ENCODE measurements at places on chromosomes 7 and 10.

GRCh38 chr10:67004690-67005089 is 78.9 kb downstream of the LRRTM3 start:
- DNase-seq: no peak

DNA sequence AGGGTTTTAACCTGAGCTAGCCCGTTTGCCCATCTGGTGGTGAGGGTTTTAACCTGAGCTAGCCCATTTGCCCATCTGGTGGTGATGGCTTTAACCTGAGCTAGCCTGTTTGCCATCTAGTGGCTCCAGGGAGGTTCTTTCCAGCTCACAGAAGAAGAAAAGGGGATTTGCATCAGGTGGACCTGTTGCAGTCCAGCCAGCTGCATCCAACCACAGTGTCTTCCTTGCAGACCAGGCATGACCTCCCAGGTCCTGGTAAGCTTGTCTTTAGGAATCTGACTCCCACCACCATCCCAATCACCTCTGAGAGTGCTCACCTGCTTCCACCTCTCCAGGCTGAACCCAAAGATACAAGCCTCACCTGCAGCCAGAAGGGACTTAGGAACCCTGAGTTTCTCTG is 62.4 kb upstream of the EMX2 start:
- no peak for DNase-seq

DNA sequence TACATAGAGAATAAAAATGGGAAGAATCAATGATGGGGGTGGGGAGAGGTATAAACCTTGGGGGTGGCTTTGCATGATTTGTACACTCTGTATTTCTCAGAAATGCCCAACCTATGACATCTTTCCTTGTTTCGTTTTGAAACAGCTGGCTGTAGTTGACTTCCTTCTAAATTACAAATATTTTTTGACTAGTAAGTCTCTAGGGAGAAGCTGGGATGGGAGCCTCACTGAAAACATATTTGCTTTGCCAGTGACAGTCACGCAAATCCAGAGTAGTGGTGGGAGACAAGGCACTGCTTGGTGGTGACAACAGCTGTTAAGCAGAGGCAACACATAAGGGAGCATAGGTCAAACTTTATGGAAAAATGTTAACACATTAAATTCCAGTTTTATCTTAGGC is 440.5 kb downstream of the SEMA3D start:
- DNase-seq: peak; percentile 45

DNA sequence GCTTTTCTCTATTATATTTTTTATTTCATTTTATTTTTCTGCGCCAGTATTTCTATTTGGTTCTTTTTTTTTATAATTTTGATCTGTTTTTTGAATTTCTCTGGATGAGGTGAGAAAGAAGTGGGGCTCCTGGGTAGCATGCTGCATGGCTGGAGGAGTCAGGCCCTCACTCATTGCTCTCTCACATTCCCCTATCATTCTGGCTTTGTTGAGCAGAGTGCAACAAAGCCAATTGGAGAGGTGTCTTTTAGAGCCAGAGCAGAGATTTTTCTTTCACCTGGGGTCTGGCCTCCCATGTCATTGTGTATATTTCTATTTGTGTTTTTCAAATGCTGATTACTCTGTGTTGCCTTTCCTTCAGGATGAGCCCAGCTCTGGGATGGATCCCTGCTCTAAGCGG is 330.0 kb upstream of the CDC14C start:
- no peak for DNase-seq

DNA sequence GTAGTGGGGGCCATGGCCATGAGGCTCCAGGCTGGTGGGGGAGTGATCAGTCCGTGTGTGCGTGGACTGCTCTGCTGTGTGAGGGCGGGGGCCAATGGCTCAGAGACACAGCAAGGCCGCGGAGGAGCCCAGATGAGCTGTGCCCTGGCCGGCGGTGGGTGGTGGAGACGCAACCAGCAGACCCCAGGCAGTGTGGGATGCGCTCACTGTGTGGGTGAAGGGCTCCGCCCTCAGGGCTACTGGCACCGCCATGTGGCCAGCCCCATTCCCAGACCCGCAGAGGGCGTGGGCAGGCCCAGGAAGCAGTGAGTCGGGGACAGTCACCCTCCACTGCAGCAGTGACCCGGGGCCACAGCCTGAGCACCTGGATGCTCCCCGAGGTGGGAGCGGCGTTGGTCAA is 9.1 kb downstream of the NKX6-2 start:
- DNase-seq: no peak

- no peak for DNase-seq
Measured at GRCh38 chr7:130372402-130373165, 7.7 kb upstream of the CPA1 start.

GRCh38 chr10:71744897-71745663 is 25.5 kb upstream of the C10orf105 start:
- DNase-seq: no peak

DNA sequence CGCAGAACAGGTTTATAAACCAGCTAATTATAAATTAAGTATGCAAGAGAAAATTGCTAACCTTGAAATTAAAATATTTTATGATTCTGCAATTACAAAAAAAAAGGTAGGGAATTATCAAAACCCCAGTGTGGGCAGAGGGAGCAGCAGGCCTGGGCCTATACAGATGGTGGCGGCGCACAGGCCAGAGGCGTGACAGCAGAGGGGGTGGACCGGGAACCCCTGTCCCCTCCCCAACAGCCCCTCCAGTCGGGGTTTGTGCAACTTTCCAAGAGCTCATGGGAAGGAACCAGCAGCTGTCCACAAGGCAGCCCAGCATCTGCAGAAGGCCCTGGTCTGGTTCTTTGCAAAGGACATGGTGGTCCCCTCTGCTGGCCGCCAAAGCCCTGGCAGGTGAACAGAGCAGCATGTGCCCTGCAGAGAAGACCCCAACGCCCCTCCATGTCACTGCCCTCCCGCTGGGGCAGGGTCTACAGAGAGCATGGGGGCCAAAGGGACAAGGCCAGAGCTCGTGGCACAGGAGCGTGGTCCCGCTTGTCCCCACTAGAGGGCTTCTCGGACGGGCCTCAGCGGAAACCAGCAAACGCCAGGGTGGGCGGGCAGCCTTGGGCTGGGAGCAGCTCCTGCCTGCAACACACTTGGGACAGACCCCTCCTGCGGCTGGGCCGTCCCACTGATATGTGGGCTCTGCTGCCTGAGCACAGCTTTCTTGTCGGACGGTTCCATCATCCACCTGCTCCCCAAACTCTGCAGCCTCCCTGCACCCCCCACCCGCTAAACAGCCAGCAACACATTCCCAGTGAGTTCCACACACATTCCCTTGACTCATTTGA is 75.1 kb downstream of the EBF3 start:
- peak; percentile 44 for DNase-seq

DNA sequence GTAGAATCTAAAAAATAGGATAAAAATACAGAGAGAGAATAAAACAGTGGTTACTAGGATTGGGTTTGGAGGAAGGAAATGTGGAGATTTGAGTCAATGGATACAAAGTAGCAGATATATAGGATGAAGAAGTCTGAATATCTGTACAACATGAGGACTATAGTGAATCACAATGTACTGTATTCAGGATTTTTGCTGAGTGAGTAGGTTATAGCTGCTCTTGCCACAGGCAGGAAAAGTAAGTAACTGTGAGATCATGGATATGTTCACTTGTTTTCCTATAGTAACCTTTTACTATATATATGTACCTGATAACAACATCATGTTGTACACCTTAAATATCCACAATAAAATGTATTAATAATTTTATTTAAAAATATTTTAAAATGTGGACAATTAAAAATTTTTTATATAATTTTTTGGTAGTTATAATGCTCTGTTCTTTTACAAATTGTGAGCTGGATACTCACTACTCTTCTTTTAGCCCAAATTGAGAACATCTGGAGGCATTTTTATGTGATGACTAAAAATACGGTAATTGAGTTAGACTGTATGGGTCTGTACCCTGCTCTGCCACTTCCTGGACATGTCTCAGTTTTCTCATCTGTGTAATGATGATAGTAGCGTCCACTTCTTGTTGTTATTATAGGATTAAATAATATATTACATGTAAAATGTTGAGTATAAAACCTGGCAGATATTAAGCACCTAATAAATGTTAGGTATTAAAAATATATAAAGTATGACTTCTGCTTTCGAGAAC is 439.1 kb downstream of the AUTS2 start:
- peak; percentile 78 for DNase-seq

DNA sequence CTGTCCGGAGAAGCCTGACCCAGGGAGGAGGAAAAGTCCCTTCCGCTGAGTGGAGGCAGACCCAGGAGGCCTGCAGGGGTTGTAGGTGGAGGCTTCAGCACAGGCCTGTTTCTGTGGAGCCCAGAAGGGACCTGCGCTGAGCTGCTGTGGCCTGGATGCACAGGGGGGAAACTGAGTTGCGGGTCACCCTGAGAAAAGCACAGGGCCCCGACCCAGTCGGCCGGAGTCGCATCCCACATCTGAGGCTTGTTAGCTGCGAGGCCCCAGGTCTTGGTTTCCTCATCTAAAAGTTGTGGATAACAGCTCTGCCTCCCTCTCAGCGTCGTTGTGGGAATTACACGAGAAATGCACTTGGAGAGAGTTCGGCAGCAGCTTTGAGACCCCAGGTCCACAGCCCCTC is 76.4 kb downstream of the GOLGA7B start:
- no peak for DNase-seq

DNA sequence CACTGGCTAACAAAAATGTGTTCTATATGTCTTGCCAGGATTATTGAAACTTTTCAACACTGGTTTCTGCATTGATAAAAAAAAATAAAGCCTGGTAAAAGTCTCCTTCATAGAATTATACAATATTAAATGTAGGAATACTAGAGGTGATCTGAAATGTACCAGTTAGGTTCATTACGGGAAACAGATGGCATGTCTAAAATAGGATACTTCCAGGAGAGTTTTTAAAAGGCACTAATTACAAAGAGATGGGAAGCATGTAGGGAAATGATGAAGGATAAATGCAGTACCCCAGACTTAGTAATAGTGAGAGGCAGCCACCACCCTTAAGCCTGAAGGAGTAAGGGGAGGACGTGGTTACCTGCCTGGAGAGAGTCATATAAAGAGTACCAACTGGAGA is 107.0 kb upstream of the NPSR1 start:
- no peak for DNase-seq
